ENCODE measurements at places on chromosomes 2 and 18. TPM values are rescaled to one million over a fixed set of nuclear protein-coding genes. Genes with fewer than 3 reads are reported as not detected.

ATP8B1 gene
- total RNA-seq = 83.7 TPM

GNLY gene
- not detected for total RNA-seq

PXDN gene
- total RNA-seq = 144 TPM

NBAS gene
- 125 TPM for total RNA-seq

MBP gene
- 3.8 TPM for total RNA-seq

SP140 gene
- total RNA-seq = 0.87 TPM

NT5DC4 gene
- total RNA-seq = not detected

Measured in smooth muscle cell of trachea (primary cell).